ENCODE measurements at places on chromosomes 16 and 17.

DNA sequence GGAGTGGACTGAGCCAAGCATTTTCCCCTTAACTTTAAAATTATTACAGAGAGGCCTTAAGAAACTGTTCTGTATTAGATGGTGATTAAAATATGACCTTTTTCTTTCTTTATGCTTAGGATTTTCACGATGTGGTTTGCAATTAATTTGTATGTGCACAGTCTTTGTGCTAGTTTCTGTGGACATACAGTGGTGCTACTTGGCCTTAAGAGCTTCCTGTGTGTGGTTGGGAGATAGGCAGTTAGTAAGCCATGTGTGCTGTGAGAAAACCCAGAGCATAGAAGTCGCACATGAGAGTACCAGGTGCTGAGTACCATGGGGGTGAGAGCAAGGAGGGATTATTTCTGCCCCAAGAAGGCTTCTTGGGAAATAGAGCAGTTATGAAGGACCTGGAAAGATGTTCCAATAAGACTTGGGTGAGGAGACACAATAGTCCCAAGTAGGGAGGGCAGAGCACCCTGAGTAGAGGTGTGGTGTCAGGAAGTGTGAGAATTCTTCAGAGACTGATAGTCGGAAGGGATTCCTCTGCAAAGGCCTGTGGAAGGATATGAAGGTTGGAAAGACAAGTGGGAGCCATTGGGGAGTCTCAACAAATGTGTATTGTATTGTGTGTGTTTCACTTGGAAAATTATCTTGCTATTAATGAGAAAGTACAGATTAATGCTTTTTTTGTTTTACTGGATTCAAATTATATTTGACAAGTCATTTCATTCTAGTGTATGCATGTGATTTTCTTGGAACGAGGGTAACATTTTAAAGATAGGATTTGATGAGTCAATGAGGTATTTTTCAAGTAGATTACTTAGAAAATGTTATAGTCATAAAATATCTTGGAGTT is 239.9 kb downstream of the PRKCA start:
- no peak for DNase-seq

DNA sequence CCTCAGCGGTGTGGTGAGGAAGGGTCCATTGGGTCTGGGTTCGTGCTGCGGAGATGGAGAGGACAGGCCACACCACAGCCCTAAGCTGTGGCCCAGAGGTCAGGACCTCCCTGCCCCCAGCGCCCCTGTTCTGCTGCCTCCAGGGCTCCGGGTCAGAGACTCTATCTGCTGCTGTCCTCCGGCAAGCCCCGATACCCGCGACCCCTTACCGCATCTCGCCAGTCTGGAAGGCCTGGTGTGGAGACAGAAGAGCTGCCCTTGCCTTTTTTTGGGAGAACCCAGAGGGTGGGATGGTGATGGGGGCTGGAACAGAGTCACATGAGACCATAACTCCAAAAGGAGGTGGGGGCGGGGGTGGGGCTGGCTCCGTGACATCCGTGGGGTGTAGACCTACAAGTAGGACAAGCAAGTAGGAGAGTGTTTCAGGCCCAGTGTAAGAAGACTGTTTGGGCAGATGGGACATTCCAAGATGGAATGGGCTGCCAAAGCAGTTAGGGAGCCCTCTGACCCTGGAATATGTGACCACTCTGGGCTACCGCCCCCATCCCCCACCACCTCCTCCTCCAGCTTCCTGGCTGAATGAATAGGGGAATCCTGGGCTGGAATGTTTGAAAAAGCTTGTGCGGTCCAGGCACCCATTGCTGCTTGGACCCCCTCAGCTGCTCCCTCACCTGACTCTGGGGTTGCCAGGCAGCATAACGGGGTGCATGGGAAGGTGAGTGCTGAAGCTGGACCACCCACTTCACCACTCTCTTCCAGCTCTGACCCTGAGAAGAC is 1.4 kb downstream of the XYLT2 start:
- no peak for DNase-seq

- DNase-seq, result no peak
Observed at GRCh38 chr16:68526143-68526781, 12.8 kb upstream of the ZFP90 start.

DNA sequence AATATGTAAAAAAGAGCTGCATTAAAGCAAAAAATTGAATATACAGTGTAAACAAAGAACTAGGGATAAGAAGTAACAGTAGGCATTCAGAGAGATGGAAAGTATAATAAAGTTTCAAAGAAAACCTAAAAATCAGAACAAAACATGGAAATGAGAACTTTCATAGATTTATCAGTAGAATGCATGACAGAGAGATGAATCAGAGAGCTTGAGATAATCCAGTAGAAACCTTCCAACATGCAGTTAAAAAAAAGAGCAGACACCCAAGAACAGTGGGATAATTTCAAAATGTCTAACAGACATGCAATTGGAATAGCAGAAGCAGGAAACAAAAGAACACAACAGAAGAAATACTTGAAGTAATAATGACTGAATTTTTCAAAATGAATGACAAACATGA is 1384.2 kb downstream of the CDH11 start:
- no peak for DNase-seq

DNA sequence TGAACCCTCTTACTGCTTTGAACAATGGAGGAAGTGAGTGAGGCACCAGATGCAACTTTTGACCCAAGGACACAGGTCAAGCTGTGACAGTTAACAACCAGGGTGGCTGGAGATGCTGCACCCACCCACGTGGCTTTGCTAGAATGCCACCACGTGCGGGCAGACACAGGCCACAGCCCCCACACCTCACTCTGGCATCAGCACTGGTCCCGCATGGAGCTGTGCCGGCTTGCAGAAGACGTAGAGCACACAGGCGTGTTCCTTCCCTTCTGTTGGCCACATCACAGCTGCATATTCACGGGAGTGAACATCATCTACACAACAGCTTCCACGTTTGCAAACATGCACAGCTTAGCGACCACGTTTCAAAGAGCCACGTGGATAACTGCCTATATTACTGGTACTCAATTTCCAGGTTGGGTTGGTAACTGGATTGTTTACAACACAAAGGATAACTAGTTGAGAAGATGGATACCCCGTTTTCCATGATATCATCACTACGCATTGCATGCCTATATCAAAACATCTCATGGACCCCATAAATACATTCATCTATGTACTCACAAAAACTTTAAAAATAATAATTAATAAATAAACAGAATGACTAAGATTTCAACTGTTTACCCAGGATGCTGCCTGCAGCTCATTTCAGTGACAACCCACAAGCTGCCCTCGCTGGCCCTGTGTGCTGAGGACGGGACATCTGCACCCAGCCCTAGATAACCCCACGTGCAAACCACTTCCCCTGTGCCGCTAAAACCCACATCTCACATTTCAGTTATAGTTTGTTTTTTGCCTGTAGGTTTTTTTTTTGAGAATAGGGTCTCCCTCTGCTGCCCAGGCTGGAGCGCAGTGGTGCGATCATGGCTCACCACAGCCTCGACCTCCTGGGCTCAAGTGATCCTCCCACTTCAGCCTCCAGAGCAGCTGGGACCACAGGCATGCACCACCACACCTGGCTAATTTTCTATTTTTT is 132.0 kb downstream of the ANKRD11 start:
- no peak for DNase-seq

GRCh38 chr17:16444258-16444886 is 29.0 kb downstream of the TRPV2 start:
- no peak for DNase-seq

GRCh38 chr17:74687886-74688285 is 24.8 kb downstream of the CD300LF start:
- DNase-seq, result no peak

GRCh38 chr16:1706386-1707192 is 594 bp downstream of the MAPK8IP3 start:
- DNase-seq, result no peak

DNA sequence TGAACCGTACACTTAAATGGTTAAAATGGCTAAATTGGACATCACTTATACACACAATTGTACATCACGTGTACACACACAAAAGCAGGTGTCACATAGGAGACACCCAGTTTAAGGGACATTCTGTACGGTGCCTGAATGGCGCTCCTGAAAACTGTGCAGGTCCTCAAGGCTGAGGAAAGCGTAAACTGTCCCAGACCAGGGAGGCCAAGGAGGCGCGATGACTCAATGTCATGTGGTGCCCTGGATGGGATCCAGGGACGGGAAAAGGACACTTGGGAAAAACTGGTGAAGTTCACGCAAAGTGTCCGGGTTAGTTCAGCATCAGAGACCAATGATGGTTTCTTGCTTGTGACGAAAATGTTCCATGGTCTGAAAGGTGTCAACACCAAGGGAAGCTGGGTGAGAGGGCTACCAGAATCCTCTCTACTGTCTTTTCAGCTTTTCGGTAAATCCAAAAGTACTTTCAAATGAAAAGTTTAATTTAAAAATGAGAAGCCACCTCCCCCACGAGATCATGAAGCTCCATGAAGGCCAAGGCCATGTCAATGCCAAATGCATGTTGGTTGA is 112.2 kb downstream of the CMIP start:
- no peak for DNase-seq

- DNase-seq, result no peak
Observed at GRCh38 chr16:84568066-84568465, 49.8 kb downstream of the COTL1 start.

GRCh38 chr16:57061084-57061905 is 31.1 kb upstream of the CPNE2 start:
- no peak for DNase-seq

DNA sequence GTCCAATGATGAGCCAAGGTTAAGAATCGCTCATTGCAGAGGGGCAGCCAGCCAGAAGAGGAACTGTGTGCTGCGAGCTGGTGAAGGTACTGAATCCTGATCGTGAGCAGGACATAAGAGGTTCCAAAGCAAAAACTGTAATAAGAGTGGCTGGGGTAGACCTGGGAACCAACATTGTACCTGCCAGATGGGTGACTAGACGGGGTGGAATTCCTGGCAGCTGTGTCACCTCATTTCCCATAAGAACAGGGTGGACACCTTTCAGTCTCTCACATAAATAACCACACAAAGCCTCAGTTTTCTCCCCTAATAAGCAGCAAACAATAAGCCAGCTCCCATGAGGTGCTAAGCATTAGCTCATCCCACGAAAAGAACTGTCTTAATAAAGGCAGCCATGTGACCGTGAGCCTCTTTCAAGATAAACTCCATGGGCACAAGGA is 290.3 kb downstream of the SOX9 start:
- DNase-seq, result no peak

DNA sequence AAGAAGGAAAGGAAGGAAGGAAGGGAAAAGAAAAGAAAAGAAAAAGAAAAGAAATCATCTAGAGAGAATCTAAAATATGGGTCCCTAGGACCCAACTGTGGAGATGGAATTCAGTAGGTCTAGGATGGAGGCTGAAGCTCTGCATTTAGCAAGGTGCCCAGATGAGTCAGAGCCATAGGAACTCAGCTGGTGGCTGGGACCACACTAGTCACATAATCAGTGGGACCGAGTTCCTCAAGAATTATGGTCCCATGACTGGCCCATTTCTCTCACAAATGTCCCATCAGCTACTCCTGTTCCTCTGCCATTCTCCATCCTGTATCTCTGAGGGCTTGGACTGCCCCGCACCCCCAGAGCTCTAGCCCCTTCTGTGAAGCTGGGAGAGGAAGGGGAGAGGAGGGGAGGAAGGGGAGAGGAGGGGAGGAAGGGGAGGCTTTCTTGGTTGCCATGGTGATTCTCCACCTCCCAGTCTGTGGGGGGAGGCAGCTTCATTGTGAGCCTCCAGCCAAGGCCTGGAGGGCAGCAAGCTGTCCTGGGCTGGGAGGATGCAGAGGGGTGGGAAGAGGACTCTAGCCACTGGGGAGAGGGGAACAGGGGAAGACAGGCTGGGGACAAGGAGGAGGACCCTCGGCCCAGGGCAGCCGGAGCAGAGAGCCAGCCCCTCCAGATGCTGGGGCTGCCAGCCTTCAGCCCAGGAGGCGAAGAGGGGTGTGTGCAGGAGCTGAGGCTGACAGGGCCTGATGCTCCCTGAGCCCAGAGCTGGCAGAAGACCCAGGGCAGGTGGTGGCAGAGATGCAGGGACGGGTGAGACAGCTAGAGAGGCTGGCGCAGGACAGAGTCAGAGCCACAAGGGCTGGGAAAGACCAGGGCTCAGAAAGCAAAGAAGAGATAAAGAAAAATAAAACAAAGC is 37.8 kb upstream of the LHX1 start:
- DNase-seq, result no peak

DNA sequence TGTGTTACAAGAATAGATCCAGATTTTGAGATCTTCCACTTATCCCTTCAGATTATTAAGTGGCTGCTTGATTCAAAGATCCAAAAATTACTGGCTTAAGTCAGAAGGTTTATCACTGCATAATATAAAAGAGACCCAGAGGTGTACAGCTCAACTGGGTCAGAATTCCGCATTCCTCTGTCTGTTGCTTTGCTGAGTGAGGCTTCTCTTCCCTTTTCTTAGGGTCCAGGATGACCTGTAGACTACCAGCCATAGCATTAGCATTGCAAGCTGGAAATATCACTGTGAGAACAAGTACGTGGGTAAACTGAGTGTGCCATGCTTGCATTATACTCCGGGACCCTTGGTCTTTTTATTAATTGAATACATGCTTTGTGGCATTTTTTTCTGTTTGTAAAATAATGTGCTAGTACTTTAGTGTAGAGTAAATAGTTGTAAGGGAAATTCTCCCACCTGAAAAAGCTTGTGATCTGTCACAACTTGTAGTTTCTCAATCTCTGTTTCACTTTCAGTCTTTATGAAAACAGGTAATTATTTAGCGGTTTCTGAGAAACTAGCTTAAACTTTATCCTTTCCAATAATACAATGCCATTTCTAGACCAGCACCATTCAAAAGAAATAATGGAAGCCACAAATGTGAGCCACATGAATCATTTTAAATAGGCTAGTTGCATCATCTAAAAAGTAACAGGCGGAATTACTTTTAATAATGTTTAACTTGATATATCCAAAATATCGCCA is 61.6 kb downstream of the TNRC6C start:
- DNase-seq, result no peak

DNA sequence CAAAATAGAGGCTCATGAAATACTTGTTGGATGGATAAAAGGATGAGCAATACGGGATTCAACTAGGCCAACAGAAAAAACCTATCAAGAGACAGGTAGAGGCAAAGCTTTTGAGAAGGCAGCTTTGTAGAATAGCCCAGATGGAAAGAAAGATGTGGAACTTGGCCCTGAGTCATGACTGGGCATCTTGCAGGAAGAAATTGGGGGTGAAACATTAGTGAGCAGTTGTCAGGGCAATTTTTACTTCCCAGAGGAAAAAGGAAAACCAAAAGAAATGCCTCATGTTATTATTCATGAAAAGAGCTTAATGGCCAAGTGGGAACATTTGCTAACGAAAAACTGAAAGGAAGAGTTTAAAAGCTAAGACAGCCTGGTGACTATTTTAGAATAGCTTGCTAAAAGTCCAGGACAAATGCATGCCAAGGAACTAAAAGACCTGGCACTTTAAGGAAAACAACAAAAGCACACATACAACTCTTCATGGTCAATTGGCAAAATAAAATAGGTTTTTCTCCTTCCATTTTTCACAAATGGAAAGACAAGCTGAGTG is 180.1 kb downstream of the HS3ST3A1 start:
- DNase-seq, result no peak

DNA sequence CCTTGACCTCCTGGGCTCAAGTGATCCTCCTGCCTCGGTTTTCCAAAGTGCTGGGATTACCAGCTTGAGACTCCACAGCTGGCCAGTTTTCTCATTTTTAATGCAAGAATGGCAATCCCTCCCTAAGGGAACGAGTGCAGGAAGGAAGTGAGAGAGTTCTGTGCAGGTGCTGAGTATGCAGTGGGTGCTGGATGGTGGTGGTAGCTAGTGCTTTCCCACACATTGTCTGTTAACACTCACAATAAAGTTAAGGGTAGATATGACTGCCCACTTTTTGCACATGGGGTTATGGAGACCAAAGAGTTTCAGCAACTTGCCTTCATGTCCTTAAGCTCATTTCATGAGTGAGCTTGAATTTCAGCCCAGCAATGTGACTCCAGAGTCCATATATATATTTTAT is 18.5 kb downstream of the RGS9 start:
- no peak for DNase-seq

Data from stimulated activated CD8-positive, alpha-beta memory T cell treated with anti-CD3 and anti-CD28 coated beads, Interleukin-15, amount 100 ng/mL, for 24 hours (primary cell).